ENCODE measurements at places on chromosomes 13 and 19.

DNA sequence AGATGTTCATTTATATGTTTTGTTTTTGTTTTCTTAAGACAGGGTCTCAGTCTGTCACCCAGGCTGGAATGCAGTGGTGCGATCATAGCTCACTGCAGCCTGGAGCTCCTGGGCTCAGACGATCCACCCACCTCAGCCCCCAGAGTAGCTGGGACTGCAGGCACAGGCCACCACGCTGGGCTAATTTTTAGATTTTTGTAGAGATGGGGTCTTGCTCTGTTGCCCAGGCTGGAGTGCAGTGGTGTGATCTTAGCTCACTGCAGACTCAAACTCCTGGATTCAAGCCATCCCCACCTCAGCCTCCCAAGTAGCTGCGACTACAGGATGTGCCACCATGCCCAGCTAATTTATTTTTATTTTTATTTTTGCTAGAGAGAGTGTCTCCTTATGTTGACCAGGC, 45.7 kb downstream of the NFIC start:
- no peak for DNase-seq

- DNase-seq = no peak
These were observed 12.9 kb downstream of the TBC1D4 start for GRCh38 chr13:75469047-75469446.

DNA sequence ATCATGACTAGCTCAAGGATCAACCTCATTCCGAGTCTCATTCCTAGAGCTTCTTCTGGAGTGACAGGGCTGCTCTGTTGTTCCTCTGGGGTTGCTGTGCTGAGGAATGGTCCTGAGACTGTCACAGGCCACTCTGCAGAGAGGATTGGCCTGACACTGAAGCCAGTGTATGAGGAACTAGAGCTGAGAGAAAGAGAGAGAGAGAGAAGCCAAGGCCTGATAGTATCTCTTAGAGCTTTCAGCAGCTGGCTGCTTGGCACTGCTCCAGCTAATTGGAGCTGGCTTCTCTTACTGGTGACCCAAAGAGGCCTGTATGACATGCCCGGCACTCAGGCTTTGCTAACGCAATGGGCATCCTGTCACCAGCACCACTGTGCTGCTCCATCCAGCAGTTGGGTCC, 73.4 kb upstream of the FLT1 start:
- peak; percentile 30 for DNase-seq

DNA sequence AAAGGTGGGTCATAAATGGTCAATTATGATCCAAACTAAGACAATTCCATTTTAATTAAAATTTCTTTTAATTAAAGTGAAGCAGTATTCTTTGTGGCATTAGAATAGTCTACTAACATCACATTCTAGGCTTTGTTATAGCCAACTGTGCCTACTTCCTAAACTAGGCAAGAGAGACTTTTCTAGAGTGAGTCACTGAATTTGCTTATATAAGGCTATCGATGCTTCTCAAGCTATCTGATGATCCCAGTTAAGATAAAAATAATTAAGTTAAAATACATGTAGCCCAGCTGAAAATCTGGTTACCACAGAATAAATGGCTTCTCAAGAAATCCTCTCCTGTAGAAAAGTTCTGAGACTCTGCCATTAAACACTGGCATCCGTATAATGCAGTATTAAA, 12.5 kb downstream of the ANKRD10 start:
- DNase-seq = no peak

- DNase-seq = peak; percentile 85
These were observed 242.7 kb downstream of the DCLK1 start for GRCh38 chr13:35888457-35888883.

- DNase-seq = no peak
These were observed 22.5 kb upstream of the MYCBP2 start for GRCh38 chr13:77349365-77349764.

GRCh38 chr19:45883586-45883880, 2.4 kb downstream of the IRF2BP1 start:
- DNase-seq = no peak

- DNase-seq = no peak
These were observed 263.5 kb downstream of the FOXO1 start for GRCh38 chr13:40402931-40403431.

- DNase-seq = no peak
These were observed 173.5 kb downstream of the KCNRG start for GRCh38 chr13:50188696-50189095.

- no peak for DNase-seq
These were observed 67.2 kb upstream of the UBL3 start for GRCh38 chr13:29917650-29918049.

- no peak for DNase-seq
These were observed 35.2 kb upstream of the WDFY2 start for GRCh38 chr13:51549050-51549449.

- no peak for DNase-seq
These were observed 91.8 kb upstream of the POSTN start for GRCh38 chr13:37690361-37690760.

- no peak for DNase-seq
These were observed 174.6 kb downstream of the SUCLA2 start for GRCh38 chr13:47826471-47826870.

DNA sequence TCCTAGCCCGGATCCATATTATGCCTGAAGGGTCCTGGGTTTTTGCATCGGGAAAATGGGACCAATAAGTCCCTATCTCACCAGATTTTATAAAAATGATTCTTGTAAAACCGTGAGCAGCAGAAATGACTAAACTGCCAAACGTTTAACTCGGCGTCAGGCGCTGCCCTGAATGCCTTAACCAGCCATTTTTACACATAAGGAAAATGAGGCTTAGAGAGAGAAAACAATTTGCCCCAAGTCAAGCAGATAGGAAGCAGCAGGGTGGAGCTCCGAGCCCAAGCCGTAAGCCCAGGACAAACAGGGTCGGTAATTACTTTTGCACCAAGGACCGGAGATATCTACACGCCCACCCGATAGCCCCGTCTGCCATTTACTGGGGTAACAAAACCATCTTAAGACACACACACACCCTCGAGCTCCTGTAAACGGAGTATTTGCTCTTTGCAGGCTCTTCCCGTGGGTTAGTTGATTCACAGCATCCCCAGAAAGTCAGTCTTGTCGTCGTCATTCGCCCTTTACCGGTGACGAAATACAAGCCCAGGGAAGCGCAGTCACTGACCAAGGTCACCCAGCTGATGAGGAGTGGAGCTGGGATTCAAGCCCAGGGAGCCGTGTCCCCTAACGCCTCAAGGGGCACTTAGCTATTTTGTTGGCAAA, 16.0 kb upstream of the MRI1 start:
- peak; percentile 24 for DNase-seq

DNA sequence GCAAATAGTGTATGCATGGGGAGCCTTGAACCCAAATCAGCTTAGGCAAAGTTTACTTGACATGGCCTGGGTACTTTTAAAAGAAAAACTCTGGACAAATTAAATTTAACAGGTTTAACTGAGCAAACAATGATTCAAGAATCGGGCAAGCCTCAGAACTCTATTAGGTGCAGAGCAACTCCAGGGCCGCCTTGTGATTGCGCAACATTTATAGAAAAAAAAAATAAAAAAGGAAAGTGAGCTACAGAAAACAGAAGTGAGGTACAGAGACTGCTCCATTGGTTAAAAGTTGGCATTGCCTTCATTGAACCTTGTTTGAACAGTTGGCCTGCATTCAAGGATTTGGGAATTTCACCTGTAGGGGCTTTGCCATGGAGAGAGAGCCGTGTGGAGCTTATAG, 421.0 kb upstream of the TSHZ3 start:
- DNase-seq = no peak

Measured in NCI-H1105 treated with DMSO at 0.1 percent for 48 hours (cell line).